Activated naive CD8-positive, alpha-beta T cell treated with anti-CD3 and anti-CD28 coated beads for 36 hours (primary cell): ENCODE measurements at places on chromosomes 5 and 9. TPM values are rescaled to one million over a fixed set of nuclear protein-coding genes. Genes with fewer than 3 reads are reported as not detected.
A peak's percentile ranks its signal among the peaks of the same experiment; 100 is the strongest.

- peak; percentile 17 for DNase-seq
- no peaks in the 10 kb centered on the region for H3K4me1 ChIP-seq
- H3K27ac ChIP-seq: no peak overlapping the region
- H3K36me3 ChIP-seq: no peaks in the 10 kb centered on the region
- peaks cover 20% of the 10 kb centered on the region for H3K27me3 ChIP-seq
- H3K4me3 ChIP-seq: no peak overlapping the region
Measured at GRCh38 chr9:69421908-69422801, 97.1 kb downstream of the ENTREP1 start.

DNA sequence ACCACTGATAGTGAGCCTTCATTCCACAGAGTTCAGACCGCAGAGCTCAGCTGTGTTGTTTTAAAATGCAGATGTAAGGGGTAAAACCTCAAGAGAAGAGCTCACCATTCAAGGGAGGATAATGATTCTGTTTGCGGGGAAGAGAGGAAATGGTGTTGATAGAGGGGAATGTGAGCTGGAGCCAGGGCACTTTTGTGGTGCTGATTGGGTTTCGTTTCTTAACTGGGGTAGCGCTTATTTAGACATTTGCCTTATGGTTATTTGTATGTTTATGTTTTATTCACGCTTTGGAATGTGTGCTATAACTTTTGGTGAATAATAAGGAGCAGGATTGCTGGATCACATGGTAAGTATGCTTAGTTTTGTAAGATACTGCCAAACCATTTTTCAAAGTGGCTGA, 42.5 kb downstream of the STXBP1 start:
- no peak overlapping the region for H3K27ac ChIP-seq
- no peak overlapping the region for H3K4me3 ChIP-seq
- peaks cover 2% of the 10 kb centered on the region for H3K36me3 ChIP-seq

The PCDHGA10 gene
- 0.06 TPM for total RNA-seq

The CDC42SE2 gene
- total RNA-seq: 112 TPM

GRCh38 chr5:90144625-90145327, 264.8 kb downstream of the CETN3 start:
- H3K36me3 ChIP-seq: no peaks in the 10 kb centered on the region
- no peak overlapping the region for H3K4me3 ChIP-seq
- H3K4me1 ChIP-seq: no peaks in the 10 kb centered on the region
- no peaks in the 10 kb centered on the region for H3K27me3 ChIP-seq
- no peak overlapping the region for H3K27ac ChIP-seq

- peaks cover 53% of the 10 kb centered on the region for H3K4me1 ChIP-seq
- H3K4me3 ChIP-seq: peak overlapping the region; percentile 14
- peak overlapping the region; percentile 54 for H3K27ac ChIP-seq
- no peak for DNase-seq
Measured at GRCh38 chr9:129840034-129840433, 4.8 kb downstream of the USP20 start.

GRCh38 chr5:102341681-102342288, 45.7 kb upstream of the SLCO4C1 start:
- no peak for DNase-seq
- H3K27me3 ChIP-seq: no peaks in the 10 kb centered on the region
- no peaks in the 10 kb centered on the region for H3K36me3 ChIP-seq
- no peak overlapping the region for H3K27ac ChIP-seq
- H3K4me1 ChIP-seq: no peaks in the 10 kb centered on the region

DNA sequence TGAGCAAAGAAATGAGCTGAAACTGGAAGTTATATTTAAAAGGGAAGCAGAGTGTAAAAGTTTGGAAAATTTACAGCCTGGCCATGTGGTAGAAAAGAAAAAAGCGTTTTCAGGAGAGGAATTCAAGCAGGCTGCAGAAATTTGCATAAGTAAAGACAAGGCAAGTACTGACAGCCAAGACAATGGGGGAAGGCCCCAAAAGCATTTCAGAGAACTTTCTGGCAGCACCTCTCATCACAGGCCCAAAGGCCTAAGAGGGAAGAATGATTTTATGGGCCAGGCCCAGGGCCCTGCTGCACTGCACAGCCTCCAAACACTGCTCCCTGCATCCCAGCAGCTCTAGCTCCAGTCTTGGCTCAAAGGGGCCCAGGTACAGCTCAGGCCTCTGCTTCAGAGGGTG, 169.7 kb downstream of the GLIS3 start:
- H3K36me3 ChIP-seq: peaks cover 4% of the 10 kb centered on the region
- no peak overlapping the region for H3K4me3 ChIP-seq
- peaks cover 6% of the 10 kb centered on the region for H3K4me1 ChIP-seq

GRCh38 chr9:72921888-72922654, 30.8 kb downstream of the ALDH1A1 start:
- no peaks in the 10 kb centered on the region for H3K27me3 ChIP-seq
- no peaks in the 10 kb centered on the region for H3K4me1 ChIP-seq

The PCDHB4 gene
- not detected for total RNA-seq

The TNFSF8 gene
- total RNA-seq: 59.9 TPM

GRCh38 chr9:136952321-136952850, 313 bp downstream of the LCN12 start:
- H3K4me1 ChIP-seq: peaks cover 3% of the 10 kb centered on the region
- H3K36me3 ChIP-seq: peaks cover 3% of the 10 kb centered on the region
- no peak overlapping the region for H3K27ac ChIP-seq
- no peaks in the 10 kb centered on the region for H3K27me3 ChIP-seq

DNA sequence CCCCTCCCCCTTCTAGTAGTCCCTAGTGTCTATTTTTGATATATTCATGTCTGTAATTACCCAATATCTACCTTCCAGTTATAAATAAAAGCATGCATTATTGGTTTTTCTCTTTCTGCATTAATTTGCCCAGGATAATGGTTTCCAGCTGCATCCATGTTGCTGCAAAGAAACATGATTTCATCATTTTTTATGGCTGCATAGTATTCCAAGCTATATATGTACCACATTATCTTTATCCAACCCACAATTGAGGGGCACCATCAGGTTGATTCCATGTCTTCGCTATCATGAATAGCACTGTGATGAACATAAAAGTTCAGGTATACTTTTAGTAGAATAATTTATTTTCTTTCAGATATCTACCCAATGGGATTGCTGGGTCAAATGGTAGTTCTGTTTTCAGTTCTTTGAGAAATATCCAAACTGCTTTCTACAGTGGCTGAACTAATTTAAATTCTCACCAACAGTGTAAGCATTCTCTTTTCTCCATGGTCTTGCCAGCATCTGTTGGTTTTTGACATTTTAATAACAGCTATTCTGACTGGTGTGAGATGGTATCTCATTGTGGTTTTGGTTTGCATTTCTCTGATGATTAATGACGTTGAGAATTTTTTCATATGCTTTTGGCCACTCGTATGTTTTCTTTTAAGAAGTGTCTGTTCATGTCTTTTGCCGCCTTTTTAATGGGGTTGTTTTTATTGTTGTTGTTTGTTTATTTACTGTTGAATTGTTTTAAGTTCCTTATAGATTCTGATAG, 746.1 kb upstream of the MEF2C start:
- H3K36me3 ChIP-seq: no peaks in the 10 kb centered on the region
- H3K27me3 ChIP-seq: no peaks in the 10 kb centered on the region
- no peak for DNase-seq
- H3K4me3 ChIP-seq: no peak overlapping the region
- no peaks in the 10 kb centered on the region for H3K4me1 ChIP-seq

The ZBTB34 gene
- total RNA-seq: 4.4 TPM

- H3K4me3 ChIP-seq: no peak overlapping the region
- no peak overlapping the region for H3K27ac ChIP-seq
- peaks cover 44% of the 10 kb centered on the region for H3K4me1 ChIP-seq
- H3K27me3 ChIP-seq: no peaks in the 10 kb centered on the region
- DNase-seq: no peak
Measured at GRCh38 chr9:122820490-122820845, 7.9 kb downstream of the PDCL start.

- H3K36me3 ChIP-seq: no peaks in the 10 kb centered on the region
- H3K4me3 ChIP-seq: no peak overlapping the region
- no peak overlapping the region for H3K27ac ChIP-seq
- no peaks in the 10 kb centered on the region for H3K4me1 ChIP-seq
- H3K27me3 ChIP-seq: peaks cover 48% of the 10 kb centered on the region
Measured at GRCh38 chr5:174310706-174311105, 265.2 kb downstream of the NSG2 start.

- no peaks in the 10 kb centered on the region for H3K36me3 ChIP-seq
- no peaks in the 10 kb centered on the region for H3K27me3 ChIP-seq
- H3K4me1 ChIP-seq: no peaks in the 10 kb centered on the region
- no peak overlapping the region for H3K4me3 ChIP-seq
- no peak overlapping the region for H3K27ac ChIP-seq
Measured at GRCh38 chr9:117403403-117403811, 11.4 kb downstream of the ASTN2 start.

DNA sequence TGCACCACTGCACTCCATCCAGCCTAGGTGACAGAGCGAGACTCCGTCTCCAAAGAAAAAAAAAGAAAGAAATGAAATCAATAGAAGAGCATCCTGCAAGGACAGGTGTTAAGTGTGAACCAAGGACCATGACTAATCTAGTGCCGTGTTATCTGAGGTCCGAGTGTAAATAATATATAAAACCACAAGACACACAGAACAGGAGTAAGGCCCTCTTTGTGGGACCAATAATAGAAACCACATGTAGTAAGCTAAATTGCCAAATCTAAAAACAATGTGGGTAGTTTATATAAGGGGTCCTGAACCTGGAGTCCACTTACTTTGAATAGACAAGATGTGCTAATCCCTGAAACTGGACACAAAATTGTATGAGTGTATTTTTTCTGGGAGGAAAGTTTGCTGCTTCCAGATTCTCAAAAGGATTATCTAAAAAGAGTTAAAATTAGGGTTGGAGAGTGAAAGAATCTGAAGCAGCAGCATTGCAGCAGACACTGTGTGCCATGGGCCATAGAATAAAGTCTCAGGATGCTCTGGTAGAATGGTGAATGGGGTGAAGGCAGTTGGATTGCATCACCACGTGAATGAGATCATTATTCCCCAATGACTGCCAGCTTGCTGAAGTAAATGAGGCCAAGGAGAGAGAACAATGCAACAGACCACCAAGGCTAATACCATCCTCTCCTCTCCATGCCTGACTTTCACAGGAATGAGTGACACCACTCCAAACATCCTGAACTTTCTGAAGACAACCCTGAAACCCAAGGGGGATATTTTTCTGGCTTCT, 222.7 kb downstream of the DCP2 start:
- H3K4me3 ChIP-seq: no peak overlapping the region
- no peaks in the 10 kb centered on the region for H3K27me3 ChIP-seq
- H3K36me3 ChIP-seq: no peaks in the 10 kb centered on the region
- H3K4me1 ChIP-seq: no peaks in the 10 kb centered on the region

DNA sequence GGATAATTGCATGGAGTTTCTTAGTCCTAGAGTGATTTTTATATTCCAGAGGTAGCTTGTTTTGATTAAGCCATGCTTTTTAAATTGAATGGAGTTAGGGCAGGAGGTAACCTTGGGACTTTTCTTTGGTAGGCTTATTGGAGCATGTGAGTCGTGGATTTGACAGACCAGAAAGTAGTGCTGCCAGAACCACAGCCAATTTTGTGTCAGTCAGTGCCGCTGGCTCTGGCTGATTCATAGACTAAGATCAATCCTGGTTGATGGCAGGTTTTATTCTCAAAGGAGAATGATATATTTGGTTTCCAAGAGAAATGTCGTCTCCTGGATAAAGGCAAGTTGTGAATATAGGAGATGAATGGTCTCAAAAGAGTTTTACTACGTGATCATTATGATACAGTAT, 20.3 kb downstream of the RAI14 start:
- H3K27me3 ChIP-seq: no peaks in the 10 kb centered on the region
- no peak for DNase-seq
- no peak overlapping the region for H3K27ac ChIP-seq
- no peak overlapping the region for H3K4me3 ChIP-seq
- no peaks in the 10 kb centered on the region for H3K4me1 ChIP-seq
- no peaks in the 10 kb centered on the region for H3K36me3 ChIP-seq

DNA sequence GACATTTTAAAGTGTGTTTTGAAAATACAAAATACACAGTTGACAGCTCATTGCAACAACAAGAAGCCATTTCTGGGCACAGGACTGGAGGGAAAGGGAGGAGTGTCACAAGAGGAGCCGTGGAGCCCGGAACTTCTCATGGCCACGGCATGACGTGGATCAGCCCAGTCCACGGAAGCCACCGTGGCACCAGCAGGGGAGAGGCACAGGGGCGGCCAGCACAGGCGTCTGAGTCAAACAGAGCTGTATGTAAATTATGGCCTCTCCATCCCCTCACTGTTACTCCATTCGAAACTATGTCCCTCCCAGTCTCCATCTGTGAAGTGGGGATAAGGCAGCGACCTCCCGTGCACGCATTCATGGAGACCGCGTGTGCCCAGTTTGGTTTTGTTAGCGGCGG, 165.6 kb upstream of the IRX2 start:
- peaks cover 3% of the 10 kb centered on the region for H3K27me3 ChIP-seq
- DNase-seq: no peak
- no peak overlapping the region for H3K4me3 ChIP-seq
- no peaks in the 10 kb centered on the region for H3K4me1 ChIP-seq

DNA sequence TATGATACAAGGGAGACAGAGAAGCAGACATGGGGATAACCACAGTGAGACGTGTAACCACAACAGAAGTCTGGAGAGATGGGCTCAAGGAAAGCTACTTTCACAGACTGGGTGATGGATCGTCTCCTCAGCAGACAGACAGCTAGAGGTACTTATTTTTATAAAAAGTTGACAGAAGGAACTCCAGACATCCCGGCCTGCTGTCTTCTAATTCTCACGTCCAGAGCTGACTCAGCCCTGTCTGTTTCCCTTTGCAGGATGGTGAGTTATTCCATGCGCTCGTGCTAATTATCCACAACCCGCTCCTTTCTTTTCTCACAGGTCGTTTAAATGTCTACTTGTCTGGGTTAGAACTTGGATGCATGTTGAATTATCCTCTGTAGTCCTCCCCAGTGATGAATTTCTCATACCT, 304.5 kb downstream of the CWC27 start:
- H3K36me3 ChIP-seq: no peaks in the 10 kb centered on the region
- H3K27me3 ChIP-seq: no peaks in the 10 kb centered on the region
- no peak for DNase-seq
- no peak overlapping the region for H3K27ac ChIP-seq

The IL13 gene
- 0.44 TPM for total RNA-seq

- H3K4me3 ChIP-seq: no peak overlapping the region
- no peaks in the 10 kb centered on the region for H3K27me3 ChIP-seq
- H3K36me3 ChIP-seq: no peaks in the 10 kb centered on the region
- no peaks in the 10 kb centered on the region for H3K4me1 ChIP-seq
- DNase-seq: no peak
Measured at GRCh38 chr5:107855171-107855570, 184.4 kb upstream of the EFNA5 start.

GRCh38 chr5:56175488-56175887, 57.6 kb downstream of the ANKRD55 start:
- no peak overlapping the region for H3K27ac ChIP-seq
- H3K27me3 ChIP-seq: no peaks in the 10 kb centered on the region
- no peaks in the 10 kb centered on the region for H3K36me3 ChIP-seq
- DNase-seq: no peak
